Ureter (tissue), 1 donor: ENCODE measurements at places on chromosomes 12 and 14.
A peak's percentile ranks its signal among the peaks of the same experiment; 100 is the strongest.

GRCh38 chr12:68932961-68933893 lies at the start of gene CPM:
CPM (minus strand) TSS chr12:68933171; CDS start chr12:68932837, 334 bp downstream.
- peak; percentile 55 for DNase-seq

- DNase-seq, result no peak
Observed at GRCh38 chr14:58258156-58258555, 13.5 kb downstream of the PSMA3 start.

GRCh38 chr14:35285168-35286002 lies 6.8 kb upstream of the PSMA6 start:
- no peak for DNase-seq

- no peak for DNase-seq
Observed at GRCh38 chr12:21675096-21675495, 17.5 kb upstream of the LDHB start.

DNA sequence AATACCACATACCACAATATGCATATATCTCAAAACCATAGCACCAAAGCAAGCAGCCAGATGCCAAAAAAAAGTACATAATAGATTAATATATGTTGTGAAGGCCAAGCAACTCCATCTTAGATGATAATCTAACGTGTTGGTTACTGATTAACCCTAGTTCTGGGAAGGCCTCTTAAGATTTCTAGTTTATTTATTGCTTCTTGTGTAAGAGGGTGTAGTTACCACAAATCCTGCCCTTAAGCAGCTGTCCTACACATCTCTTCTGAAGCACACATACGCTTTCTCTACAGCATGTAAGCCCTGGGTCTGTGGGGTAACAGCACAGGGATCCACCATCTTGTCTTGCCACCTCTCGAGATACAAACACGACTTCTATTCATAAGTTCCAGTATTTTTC lies 236.8 kb upstream of the AVPR1A start:
- DNase-seq, result no peak

- no peak for DNase-seq
Observed at GRCh38 chr12:95088379-95088778, 15.0 kb upstream of the NR2C1 start.

GRCh38 chr12:57153415-57153997 lies 6.1 kb upstream of the LRP1-AS start:
- no peak for DNase-seq

DNA sequence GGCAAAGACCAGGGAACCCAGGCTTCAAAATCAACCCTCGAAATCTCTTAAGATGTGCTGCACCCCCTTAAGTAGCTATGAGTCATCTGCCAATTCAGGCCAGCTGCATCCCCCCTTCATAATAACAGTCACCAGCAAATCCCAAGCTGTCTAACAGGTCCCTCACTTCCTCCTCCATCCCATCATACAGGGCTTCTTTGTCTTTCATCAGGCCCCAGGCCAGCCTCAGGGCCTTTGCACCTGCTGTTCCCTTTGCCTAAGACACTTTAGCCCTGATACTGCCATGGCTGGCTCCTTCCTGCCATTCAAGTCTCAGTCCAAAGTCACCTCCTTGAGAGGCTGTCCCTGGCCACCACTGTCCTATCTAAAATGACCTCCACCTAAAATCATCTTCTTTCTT lies 4.0 kb downstream of the RASAL1 start:
- DNase-seq, result no peak

- no peak for DNase-seq
Observed at GRCh38 chr14:34983148-34983760, 462 bp downstream of the SRP54 start.

DNA sequence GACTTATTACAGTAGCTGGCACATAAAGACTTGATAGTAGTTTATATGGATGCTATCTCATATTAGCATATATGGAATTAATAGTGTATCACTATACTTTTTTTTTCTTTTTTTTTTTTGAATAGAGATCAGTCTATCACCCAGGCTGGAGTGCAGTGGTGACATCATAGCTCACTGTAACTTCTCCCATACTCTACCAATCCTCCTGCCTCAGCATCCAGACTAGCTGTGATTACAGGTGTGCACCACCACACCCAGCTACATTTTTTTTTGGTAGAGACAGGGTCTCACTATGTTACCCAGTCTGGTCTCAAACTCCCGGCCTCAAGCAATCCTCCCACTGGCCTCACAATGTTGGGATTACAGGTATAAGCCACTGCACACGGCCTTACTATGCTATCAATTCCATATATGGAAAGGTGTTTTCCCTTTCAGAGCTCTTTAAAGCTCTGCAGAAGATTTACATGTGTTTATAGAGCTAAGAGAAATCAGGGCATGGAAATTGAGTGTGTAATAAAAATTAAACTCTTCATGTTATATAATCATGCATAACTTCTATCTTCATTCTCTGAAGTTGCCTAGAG lies 1.8 kb upstream of the TBK1 start:
- DNase-seq, result no peak

- no peak for DNase-seq
Observed at GRCh38 chr12:74321381-74321780, 216.3 kb upstream of the ATXN7L3B start.

DNA sequence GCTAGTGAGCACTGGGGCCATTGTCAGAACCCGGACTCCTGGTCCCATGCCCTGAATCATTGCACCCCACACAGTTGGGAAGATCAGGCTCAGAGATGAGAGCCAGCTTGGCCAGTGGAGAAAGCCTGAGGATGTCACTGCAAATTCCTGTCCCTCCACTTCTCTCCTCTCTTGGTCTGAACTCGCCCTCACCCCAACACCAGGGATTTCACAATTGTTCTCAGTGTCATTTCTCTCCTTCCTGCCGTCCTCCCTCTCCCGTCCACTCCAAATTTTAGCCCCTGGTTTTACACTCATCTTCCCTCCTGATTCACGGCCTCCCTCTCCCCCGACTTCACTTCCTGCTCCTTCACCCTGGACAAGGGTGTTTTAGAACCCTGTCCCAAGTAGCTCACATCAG lies 11.1 kb downstream of the KRT75 start:
- DNase-seq, result no peak

DNA sequence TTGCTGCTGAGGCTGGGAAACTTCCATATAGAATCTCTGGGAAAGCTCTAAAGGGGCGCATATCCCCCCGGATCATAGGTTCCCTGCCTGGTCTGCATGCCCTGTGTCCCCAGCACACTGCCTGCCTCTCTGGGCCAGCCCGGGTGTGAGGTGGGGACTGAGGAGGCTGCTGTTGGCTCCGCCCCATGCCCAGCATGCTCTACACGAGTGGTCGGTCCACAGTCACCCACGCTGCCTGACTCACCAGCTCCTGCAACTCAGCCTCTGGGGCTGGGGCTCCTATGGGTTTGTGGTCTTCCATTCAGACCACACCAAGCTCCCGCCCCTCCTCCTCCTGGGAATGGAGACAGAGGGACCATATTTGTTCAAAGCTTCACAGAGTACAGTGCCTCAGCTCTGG lies 88.5 kb upstream of the ANO2 start:
- DNase-seq, result no peak

- no peak for DNase-seq
Observed at GRCh38 chr12:110200124-110200417, 75.9 kb downstream of the IFT81 start.
